Activated CD4-positive, alpha-beta T cell treated with anti-CD3 and anti-CD28 coated beads for 1 hour (primary cell): ENCODE measurements at places on chromosomes 16 and 17.
A peak's percentile ranks its signal among the peaks of the same experiment; 100 is the strongest.

DNA sequence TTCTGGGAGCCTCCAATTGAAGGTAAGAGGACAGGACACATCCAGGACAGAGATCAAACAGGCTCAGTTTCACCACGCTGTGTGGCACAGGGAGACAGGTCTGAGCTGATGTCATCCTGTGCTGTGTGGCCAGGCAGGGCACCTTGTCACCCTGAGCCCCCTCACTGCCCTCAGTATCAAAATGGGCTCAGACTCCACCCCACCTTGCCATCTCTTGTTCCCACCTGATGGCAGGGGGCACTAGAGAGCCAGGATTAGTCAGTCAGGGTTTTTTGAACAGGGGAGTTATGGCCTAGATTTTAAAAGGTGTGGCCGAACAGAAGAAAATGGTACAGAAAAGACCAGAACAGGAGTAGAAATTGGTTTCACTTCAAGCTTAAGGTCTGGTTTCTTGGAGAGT lies 2.6 kb downstream of the KAT2A start:
- no peak for DNase-seq

GRCh38 chr16:87581857-87582215 lies 20.5 kb upstream of the JPH3 start:
- no peak for DNase-seq

DNA sequence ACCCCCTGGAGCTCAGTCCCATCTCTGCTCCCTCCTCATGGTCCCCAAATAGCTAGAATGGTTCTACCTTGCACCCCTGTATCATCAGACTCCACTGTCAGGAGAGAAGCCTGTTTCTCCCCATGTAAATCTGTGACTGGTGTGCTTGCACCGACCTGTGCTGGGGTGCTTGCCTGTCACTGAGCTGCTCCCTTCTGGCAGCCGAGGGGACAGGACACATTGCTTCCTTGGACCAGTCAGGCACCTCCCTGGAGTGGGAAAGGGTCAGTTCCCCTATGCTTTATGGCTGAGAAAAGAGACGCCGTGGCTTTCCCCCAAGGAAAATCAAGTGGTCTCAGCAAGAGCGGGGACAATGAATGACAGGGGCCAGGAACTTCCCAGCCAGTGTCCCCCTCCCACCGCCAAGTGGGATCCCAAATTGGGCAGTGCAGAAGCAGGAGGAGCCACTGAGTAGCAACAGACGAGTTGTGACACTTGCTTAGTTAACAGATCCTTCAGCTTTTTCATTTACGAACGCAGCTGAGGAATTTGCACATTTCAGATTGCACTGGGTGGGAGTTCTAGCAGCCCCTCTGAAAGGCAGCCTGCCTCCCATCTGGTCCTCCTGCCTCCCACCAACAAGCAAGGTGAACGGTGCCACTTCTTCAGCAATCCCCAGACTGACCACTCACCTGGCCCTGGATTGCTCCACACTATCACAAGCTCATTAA lies 156.4 kb downstream of the KATNIP start:
- DNase-seq = no peak

- no peak for DNase-seq
Measured at GRCh38 chr17:64069143-64069542, 48.7 kb upstream of the ICAM2 start.

DNA sequence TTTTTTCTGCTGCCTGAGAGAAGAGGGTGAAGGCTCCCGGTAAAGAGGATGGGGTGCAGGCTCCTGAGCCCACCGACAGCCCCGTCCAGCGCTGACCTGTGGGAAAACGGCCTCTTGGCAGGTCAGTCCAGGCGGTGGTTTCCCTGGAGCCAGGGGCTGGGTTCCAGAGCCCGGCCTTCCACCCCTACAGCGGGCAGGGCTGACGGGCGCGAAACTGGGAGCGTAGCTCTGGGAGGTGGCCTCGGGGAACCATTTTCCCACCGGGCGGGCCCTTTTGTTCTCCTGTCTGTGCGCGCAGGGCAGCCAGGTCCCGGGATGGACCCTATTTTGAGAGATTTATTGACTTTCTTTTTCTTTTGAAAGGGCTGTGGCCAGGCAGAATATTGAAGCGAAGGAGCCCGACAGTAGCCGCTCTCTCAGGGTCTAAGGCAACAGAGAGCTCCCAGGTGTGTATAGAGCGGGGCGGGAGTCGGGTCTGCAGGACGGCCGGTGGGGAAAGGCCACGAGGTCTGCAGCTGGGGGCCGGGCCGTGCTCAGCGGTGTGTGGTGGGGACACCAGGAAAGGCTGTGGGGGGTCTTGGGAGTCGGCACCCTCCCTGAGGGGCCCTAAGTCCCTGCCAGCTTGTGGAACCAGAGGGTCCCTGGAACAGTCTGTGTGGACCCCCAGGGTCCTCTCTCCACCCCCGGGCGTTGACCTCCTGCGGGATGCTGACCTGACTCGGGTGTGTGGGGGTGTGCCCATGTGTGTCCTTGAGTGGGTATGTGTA lies 32.3 kb downstream of the METRNL start:
- DNase-seq = no peak

- no peak for DNase-seq
Measured at GRCh38 chr17:68054296-68054900, 18.9 kb downstream of the KPNA2 start.

DNA sequence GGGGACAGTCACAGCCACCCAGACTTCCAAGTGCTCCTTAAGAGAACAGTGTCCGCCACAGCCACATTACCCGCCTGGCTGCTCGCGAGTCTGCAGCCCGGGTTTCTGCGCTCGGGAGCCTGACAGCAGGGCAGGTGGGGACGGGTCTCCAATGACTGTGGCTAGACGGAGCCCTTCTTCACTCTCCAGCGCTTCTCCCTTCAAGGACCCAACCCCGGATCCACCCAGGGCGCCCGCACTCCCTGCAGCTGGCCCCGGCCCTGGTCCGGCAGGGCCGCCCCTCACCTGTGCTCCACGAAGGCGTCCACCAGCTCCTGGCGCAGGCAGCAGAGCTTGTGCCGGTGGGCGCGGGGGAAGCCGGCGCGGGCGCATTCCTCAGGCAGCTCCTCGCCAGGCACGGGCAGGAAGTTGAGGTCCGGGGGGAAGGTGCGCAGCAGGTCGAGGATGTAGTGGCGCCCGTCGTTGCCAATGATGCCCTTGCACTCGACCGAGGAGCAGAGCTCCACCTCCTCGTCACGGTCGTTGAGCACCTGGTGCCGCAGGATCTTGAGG lies 13.9 kb downstream of the CLUH start:
- peak; percentile 6 for DNase-seq

GRCh38 chr16:58384437-58385055 lies 7.7 kb upstream of the GINS3 start:
- no peak for DNase-seq

- no peak for DNase-seq
Measured at GRCh38 chr16:31347445-31347844, 7.5 kb upstream of the ITGAX start.

- DNase-seq = no peak
Measured at GRCh38 chr16:7482032-7482431, 149.4 kb downstream of the RBFOX1 start.

- peak; percentile 54 for DNase-seq
Measured at GRCh38 chr17:1108765-1109605, 70.8 kb downstream of the ABR start.

DNA sequence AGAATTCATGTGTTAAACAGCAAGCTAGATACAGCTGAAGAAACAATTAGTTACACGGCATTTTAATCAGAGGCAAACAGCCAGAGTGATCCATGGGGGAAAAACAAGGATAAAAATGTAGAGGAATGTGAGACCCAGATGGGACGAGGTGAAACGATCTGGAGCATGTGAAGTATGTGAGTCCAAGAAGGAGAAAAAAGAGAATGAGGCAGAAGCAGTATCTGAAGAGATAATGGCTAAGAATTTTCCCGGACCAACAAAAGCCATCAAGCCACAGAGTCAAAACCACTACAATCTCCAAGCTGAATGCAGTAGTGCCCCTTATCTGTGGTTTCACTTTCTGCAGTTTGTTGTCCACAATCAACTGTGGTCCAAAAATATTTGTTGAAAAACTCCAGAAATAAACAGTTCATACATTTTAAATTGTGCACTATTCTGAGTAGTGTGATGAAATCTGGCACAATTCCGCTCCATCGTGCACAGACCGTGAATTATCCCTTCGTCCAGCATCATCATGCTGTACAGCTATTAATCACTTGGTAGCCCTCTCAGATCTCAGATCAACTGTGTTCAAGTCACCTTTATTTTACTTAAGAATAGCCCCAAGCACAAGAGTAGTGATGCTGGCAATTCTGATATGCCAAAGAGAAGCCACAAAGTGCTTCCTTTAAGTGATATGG lies 18.8 kb downstream of the MYH10 start:
- no peak for DNase-seq

DNA sequence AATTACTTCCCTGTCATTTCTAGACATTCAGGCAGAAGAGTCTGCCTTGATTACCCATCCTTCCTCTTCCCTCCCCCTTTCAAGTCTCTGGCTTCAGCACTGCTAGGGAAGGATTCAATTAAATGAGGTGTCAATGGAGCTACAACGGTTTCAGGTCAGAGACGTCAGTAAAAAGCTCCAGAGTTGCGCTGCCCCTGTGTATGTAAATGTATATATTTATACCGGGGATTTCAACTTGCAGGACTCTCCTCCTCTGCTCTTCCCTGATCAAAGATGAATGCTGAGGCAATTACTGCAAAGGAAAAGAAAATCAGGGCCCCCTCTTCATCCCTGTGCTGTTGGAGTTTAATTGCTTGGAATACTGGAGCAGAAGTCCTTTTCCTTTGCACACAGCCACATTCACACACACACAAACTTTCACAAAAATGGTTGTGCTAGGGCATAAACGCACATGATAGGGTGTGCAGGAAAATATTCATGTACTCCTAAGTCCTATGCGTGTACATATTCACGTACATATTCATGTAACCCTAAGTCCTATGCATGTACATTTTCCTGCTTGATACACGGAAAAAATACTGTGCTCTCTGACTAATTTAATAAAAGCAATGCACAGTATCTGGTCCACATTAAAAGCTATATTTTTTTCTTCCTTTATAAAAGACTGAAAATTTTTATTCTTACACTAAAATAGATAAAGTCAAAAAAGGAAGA lies 129.7 kb upstream of the PMFBP1 start:
- no peak for DNase-seq

GRCh38 chr17:12365805-12366204 lies 299.9 kb upstream of the MYOCD start:
- no peak for DNase-seq

DNA sequence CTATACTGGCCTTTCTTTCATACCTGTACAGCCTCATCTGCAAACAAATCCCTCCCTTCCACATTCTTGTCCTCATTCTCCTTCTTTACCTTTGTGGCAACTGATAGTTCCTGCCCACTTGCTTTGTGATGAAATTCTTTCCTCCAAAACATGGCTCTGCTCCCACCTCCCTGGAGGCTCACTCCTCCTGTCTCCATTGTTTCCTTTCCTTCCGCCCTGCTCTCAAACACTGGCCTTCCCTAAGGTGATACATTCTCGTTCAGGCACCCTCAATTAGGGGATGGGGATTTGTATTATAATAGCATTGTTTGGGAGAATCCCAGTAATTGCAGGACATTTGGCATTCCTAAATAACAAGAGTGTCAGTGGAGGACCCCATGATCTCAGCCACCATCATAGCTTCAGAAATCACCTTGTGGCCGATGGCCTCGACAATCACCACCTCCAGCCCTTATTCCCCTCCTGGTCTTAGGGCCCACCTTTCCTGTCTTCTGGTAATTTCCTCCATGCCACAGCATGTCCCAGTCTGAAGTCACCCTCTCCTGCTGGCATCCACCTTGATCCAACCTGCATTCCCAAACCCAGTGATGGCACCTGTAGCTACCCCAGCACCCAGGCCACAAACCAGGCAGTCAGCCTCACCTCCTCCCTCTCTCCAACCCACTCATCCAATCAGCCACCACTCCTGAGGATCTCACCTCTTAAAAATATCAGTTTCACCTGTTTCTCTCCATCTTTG lies 7.9 kb downstream of the UNC119 start:
- DNase-seq = no peak

DNA sequence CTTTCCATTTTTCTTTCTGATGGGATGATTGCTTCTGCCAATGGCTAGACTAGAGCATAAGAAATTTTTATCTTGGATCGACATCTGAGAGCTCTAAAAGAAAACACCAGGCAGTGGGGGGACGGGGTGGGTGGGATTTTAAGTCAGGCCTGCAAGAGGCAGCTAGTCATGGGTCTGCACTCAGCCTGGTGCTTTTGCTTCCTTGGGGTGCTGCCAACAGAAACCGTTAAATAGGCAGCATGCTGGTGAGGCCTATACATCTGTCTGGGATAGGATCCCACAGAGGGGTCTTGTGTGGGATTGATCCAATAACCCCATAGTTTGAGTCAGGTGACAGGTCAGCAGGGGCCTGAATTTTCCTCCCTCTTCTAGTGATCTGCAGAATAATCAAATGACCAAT lies 26.9 kb downstream of the ZNRF1 start:
- DNase-seq = no peak
